Endothelial cell of umbilical vein (primary cell): ENCODE measurements at places on chromosomes 2 and 18. TPM values are rescaled to one million over a fixed set of nuclear protein-coding genes. Genes with fewer than 3 reads are reported as not detected.

The LRP1B gene
- total RNA-seq = 0.07 TPM in 2 replicates

The GPATCH11 gene
- 10.2 and 12.1 TPM in 2 replicates for total RNA-seq

The NLRC4 gene
- not detected in 2 replicates for total RNA-seq

The PDE11A gene
- 0.25 and 0.51 TPM in 2 replicates for total RNA-seq

The LRATD1 gene
- total RNA-seq = not detected in 2 replicates
